Type B pancreatic cell (in vitro differentiated cells): ENCODE measurements at places on chromosomes 6 and 20. TPM values are rescaled to one million over a fixed set of nuclear protein-coding genes. Genes with fewer than 3 reads are reported as not detected.
A peak's percentile ranks its signal among the peaks of the same experiment; 100 is the strongest.

GRCh38 chr6:43150051-43150751 lies 20.9 kb upstream of the SRF start:
- no peak for DNase-seq

DNA sequence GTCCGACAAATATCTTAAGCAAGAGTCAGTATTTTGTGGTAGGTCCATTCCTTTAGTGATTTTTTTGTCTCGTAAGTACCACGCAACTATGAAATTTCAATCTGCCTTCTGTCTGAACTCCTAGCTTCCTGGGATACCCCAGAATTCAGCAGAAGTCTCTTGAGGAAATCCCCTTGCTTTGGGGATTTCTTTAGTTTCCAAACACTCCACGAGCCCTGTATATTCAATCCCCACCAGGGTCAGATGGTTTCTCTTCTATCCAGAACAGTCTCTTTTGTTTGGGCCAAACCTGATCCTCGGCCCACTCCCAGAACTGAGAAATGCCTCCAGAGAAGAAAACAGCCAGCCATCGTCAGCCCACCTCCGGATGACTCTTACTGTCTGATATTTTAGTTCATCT lies 113.0 kb downstream of the CHD6 start:
- DNase-seq = no peak

GRCh38 chr6:147986846-147987245 lies 355.8 kb upstream of the SASH1 start:
- DNase-seq = no peak

DNA sequence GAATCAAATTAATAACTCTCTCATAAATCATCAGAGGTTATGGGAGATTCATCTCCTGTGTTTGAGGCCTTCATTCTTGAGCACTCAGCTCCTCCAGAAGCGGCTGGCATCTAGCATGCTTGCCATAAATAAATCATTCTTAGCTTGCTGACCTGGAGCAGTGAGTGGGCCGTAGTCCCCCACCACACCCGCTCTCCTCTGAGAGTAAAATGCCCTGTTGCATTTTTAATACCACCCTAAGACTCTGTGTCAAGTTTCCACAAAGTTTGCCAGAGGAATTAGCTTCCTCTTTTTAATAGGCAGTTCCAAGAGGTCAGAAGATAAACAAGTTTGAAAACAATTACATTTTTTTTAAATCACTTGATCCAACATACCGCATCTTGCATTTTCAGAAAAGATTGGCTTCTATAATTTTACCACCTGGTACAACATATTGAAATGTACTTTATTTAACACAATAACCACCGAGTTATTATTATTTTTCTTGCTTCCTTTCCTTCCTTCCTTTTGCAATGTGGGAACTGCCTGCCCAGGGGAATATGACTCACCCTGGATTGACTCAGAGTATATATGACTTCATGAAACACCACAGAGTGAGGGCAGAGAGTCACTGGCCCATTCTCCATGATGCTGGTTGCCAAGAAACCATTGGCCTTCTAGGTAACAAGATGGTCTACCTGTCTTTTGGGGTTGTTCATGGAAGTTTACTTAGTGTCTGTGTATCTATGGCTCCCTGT lies 29.4 kb upstream of the CLIC5 start:
- no peak for DNase-seq

DNA sequence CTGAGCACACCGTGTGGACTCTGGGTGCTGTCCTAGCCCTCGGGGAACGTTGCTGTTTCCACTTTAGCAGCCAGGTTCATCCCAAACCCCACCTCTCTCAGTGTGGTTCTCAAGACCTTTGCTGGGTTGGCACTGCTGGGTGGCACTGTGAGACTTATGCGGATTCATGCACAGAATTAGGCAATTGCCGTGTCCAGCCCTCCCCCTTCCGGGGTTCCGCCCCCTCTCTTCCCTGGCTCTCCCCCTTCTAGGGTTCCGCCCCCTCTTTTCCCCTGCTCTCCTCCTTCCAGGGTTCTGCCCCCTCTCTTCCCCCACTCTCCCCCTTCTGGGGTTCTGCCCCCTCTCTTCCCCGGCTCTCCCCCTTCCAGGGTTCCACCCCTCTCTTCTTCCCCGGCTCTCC lies 39.8 kb upstream of the SLCO4A1 start:
- DNase-seq = no peak

- DNase-seq = no peak
Observed at GRCh38 chr6:85472744-85473143, 22.9 kb downstream of the NT5E start.

- no peak for DNase-seq
Observed at GRCh38 chr6:35808688-35809087, 3.5 kb downstream of the LHFPL5 start.

RBM39 gene
- total RNA-seq = 361 and 398 TPM in 2 replicates

DNA sequence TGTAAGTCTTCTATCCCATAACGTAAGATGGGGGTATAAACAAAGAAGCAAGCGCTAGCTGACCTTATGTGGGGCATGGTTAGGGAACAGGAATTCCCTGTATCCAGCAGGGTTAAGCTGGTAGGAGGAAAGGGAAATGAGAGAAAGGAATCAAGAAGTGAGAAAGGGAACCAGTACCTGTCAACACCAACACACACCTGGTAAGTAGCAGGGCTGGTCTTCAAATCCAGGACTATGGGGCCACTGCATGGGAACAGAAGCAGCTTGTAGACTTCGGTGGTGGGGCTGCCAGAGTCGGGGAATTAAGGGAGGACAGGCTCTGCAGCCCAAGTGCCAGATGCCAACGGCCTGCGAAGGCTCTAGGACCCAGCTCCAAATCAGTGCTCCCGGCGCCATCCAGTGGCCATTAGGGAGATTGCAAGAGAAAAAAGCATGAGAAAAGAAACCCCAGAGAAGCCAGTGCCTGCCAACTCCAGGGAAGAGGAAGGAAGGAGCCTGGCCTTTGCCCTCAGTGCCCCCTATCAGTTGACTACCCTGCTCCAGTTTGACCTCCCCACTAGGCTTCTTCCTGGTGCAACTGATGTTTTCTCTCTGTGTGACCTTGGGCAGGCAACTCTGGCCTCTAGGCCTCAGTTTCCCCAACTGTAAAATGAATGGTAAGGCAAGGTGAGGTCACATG lies 15.8 kb upstream of the RBPJL start:
- DNase-seq = peak; percentile 84

CD24 gene
- total RNA-seq = 807 and 1,512 TPM in 2 replicates

GLP1R gene
- total RNA-seq = 1.6 and 4.3 TPM in 2 replicates

THEMIS gene
- total RNA-seq = not detected in 2 replicates

AGPAT1 gene
- total RNA-seq = 64.1 and 76.3 TPM in 2 replicates

CDH4 gene
- 5.0 and 8.3 TPM in 2 replicates for total RNA-seq

PBOV1 gene
- not detected in 2 replicates for total RNA-seq

GRCh38 chr6:56842686-56843475 lies 112.0 kb upstream of the BEND6 start:
- no peak for DNase-seq

TPD52L2 gene
- 76.5 and 96.3 TPM in 2 replicates for total RNA-seq

DNA sequence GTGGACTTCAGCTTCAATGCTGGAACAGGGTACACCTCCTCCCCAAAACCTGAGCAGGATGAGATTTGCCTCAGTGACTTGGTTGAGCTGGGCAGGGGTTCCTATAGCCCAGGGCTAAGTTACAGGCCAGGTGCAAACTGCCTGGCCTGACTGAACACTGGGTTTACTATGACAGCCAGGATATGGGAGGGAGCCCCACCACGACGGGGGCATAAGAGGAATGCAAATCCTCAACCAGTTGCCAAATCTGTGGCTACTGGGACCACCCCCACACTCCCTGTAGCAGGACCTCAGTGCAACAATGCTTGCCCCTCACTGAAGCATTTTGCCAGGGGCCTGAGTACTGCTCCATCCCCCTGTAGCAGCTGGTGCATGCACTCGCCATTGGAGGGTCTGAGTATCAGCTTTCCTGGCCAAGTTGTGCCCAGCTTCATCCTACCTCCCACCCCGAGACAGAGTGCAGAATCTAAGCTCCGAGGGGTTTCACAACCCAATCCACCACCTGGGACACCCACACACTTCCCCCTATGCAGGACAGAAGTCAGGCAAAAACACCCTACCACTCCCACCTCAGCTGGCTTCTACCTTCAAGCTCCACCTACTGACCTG lies 27.6 kb downstream of the TREML4 start:
- no peak for DNase-seq

DNA sequence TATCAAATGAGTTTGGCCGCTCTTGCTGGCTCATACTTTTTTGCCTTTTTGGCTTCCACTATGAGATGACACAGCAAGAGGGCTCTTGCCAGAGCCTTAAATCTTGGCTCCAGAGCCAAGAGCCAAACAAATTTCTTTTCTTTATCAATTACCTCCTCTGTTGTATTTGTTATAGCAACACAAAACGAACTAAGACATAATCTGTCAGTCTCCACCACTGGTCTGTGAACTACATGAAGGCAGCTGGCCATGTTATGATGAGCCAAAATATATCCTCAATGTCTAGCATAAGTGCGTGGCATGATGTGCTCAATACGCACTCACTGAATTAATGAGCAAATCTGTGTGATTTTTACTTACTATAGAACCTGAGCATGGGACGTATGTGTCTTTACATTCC lies 220.0 kb upstream of the ZNF217 start:
- no peak for DNase-seq

- no peak for DNase-seq
Observed at GRCh38 chr6:81895511-81896185, 143.2 kb upstream of the TENT5A start.

RHAG gene
- not detected in 2 replicates for total RNA-seq

SS18L1 gene
- 20.5 and 25.5 TPM in 2 replicates for total RNA-seq

TRMT11 gene
- 16.3 and 22.3 TPM in 2 replicates for total RNA-seq
